ENCODE measurements at places on chromosomes 11 and 22.

DNA sequence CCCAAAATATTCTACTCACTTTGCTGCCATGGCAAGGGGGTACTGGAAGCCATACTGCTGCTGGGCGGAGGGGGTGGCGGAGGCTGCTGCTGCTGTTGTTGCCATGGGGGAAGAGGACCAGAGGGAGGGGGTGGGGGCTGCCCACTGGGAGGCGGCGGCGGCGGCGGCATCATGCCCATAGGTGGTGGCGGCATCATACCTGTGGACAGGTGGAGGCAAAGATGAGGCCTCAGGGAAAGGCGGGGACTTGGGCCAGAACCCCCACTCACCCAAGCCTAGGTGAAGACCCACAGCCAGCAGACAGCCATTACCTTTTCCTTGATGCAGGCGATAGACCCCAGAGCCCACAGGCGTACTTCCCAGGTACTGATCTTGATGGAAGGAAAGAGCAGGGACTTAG lies 7.1 kb upstream of the PYGM start:
- no peak for DNase-seq

DNA sequence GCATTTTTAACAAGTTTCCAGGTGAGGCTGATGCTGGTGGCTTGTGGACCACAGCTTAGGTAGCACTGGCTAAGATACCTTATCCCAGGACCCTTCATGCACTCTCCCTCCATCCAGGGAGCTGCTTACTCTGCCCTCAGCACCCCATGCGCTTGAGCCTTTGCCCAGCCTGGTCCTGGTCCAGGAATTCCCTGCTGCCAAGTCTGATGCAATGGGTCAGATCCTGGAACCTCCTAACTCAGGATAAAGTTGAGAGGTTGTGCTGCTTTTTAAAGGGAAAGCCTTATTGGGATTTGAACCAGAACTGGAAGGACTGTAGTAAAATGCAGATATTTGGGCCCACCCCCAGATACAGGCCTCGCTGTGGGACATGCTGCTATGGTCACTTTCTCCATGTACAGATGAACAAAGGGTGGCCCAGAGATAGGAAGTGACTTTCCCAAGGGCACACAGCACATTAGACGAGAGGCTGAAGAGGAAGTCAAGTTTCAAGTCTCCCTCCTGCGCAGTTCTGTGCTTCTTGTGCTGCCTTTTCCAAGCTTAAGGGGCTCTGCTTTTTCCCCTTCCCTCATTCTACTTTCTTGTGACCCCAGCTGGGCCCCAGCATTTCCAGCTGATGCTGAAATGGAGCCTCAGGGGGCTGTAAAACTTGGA lies 824 bp upstream of the LGALS12 start:
- no peak for DNase-seq

DNA sequence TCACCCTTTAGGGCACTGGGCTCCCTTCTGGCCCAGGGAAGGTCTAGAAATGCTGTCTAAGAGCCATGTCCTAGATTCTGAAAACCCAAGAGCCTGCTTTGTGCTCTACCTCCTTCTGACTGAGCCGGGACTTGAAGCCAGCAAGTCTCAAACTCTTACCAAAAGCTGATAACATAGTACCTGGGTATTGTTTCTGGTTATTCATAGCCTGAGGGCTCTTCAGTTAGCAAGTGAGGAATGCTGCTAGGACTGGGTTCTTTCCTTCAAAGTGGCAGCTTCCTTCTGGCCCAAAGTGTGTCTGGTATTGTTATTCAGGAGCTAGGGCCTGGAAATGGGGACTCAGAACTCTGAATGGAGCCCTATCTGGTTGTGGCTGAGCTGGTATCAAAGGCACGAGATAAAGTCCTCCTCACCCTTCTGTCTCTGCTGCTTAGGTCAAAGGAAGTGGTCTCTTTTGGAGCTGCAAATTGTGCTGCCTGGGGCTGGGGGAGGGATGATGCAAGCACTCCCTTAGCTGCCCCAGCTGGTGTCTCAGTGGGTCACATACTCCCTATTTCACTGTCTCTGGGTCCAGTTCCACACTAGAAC lies 696.0 kb upstream of the CCDC179 start:
- no peak for DNase-seq

DNA sequence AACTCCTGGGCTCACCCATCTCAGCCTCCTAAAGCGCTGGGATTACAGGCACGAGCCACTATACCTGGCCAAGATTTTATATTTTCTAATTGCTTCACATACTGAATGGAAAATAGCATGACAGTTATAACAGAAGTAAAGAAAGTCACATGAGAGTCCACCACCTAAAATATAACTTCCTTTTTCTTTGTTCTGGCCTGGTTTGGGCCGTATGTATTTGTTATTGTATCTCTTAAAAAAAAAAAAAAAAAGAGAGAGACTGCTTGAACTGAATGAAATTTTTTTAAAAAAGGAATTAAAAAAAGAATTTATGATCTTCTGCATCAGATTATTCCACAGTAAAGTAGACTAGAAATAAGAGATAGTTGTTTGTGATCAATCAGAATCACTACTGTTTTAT lies 86.0 kb upstream of the GRIK4 start:
- no peak for DNase-seq

DNA sequence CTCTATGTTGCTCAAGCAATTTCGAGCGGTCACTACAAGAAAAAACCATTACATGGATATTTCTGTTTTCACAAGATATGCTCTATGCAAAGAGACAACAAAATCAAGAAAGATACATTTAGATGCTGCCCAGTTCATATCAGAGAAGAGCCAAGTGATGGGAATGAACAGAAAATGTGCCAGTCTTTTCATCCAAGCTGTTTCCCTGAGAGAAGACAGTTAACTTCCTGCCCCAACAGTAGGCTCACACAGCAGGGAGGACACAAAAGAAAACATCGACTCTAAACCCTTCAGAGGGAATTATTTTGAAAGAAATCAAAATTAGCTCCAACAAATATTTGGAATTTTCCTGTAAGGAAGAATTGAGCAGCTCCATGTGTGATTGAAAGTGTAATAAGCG lies 11.6 kb downstream of the JAML start:
- no peak for DNase-seq

- DNase-seq = no peak
Observed at GRCh38 chr11:112050721-112051120, 23.1 kb downstream of the PIH1D2 start.

DNA sequence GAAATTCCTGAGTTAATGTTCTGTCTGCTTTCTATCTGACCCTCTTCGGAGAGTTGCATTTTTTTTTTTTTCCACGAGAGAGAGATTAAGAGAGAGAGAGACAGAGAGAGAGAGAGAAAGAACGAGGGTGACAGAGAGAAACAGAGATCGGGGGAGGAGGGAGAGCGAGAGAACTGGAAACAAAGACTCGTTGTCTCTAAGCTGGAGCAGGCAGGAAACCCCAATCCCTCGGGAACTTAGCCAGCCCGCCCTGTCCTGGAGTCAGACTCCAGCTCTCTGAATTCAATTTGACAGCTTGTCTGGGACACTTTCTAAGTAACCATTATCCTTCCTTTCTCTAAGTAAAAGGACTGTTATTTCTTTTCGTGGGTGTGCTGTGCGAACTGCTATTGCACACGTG lies 76.9 kb downstream of the KCNJ1 start:
- DNase-seq = no peak

- no peak for DNase-seq
Observed at GRCh38 chr11:110093407-110094297, 460 bp downstream of the ZC3H12C start.

GRCh38 chr22:49049691-49050090 lies 778.0 kb downstream of the BRD1 start:
- no peak for DNase-seq

DNA sequence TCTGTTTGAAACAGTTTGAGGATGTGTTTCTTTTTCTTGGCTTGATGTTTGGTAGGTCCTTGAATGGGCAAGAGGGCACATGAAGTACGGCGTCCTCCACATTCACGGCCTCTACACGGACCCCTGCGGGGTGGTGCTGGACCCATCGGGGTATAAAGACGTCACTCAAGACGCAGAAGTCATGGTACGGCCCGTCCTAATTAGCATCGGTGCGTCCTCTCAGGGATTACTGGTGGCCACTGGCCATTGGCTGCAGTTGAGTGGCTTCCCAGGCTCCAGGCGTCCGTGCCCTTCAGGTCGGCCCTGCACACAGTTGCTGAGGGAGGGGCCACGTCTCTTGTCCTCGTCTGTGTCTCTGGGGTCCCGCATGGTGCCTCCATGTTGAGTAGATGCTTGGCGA lies 20.8 kb downstream of the FAM118A start:
- no peak for DNase-seq

GRCh38 chr22:46469711-46470110 lies 67.7 kb downstream of the CELSR1 start:
- DNase-seq = no peak

DNA sequence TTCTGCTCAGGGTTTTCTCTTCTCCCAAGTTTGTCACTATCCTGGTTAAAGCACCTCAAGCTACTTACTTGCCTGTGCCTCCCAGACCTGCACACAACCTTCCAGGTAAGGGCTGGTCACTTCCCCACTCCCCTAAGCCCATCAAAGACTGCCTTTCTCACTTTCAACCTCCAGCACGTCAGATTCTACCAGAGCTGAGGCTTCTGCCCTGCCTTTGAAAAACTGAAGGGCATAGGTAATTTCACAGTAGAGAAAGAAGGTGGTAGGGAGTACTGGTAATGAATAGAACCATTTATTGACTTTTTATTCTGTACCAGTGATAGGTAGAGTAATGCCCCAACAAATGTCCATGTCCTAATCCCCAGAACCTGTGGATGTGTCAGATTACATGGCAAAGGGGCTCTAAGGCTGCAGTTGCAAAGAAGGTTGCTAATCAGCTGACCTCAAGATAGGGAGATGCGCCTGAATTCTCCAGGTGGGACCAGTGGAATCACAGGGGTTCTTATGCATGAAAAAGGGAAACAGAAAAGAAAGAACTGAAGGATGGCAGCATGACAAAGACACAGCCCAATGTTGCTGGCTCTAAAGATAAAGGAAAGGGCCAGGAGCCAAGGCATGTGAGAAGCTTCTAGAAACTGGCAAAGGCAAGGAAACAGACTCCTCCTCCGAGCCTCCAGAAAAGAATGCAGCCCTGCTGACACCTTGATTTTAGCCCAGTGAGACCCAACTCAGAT lies 89.0 kb downstream of the SLC1A2 start:
- no peak for DNase-seq

GRCh38 chr11:17385492-17385891 lies 3.0 kb downstream of the KCNJ11 start:
- DNase-seq = no peak

Measured in activated CD4-positive, alpha-beta T cell treated with anti-CD3 and anti-CD28 coated beads, Interleukin-2, amount 50 U/mL, for 4 hours (primary cell).